Keratinocyte (primary cell): ENCODE measurements at places on chromosomes 3 and 15.

DNA sequence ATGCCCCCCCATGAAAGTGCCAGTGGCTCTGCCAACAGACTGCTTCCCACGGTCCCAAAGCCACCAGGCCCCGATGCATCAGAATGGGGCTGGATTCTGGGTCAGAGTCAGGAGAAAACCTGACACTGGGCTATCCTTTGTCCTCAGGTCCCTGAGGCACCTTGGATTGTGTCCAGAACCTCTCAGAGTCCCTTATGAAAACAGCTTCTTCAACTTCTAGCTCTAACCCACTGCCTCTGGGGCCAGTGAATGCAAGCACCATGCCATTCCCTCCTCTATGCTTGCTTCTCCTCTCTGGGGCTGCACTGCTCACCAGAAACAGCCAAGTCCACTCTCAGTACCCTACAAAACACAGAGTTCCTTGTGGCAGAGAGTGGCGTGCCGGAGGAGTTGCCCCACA lies 9.9 kb downstream of the CRABP1 start:
- DNase-seq, result no peak

GRCh38 chr3:156300371-156300770 lies 180.0 kb downstream of the KCNAB1 start:
- no peak for DNase-seq

- DNase-seq, result no peak
Observed at GRCh38 chr15:72200395-72201237, 3.0 kb upstream of the GRAMD2A start.

- no peak for DNase-seq
Observed at GRCh38 chr3:120040813-120041377, 53.4 kb downstream of the GSK3B start.

GRCh38 chr15:89675606-89676005 lies 3.6 kb downstream of the PLIN1 start:
- no peak for DNase-seq

DNA sequence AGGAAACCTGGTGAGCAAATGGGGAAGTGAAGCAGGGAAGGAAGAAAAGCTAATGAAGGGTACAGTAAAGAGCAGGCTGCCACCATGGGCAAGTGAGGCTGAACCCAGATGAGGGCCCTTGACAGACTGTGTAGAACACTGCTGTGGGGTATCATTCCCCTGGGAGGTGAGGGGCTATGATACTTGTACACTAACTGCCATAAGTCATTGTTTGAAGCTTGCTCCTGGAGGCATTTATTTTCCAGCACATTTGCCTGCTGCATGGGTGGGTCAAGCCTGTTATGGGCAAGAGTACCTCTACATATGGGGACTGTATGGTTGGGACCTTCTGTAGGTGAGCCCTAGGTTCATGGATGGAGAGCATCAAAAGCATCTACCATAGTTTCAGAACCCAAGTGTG lies 57.4 kb downstream of the POMGNT2 start:
- no peak for DNase-seq

- no peak for DNase-seq
Observed at GRCh38 chr3:114020907-114021306, 35.4 kb downstream of the CCDC191 start.

DNA sequence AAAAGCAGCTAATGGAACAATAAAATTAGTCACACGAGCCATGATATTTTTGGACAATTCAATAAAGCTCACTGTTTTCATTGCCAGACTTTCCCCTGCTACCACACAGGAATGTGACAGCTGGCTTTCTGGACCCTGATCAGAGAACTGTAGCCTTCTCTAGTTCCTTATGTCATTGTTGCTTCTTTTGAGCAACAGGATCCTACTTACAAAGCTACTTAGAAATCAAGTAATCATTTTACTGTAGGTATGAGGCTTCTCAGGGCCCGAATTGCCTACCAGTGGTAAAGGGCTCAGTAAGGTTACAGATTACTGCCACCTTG lies 94.3 kb upstream of the AADACL2 start:
- DNase-seq, result no peak

DNA sequence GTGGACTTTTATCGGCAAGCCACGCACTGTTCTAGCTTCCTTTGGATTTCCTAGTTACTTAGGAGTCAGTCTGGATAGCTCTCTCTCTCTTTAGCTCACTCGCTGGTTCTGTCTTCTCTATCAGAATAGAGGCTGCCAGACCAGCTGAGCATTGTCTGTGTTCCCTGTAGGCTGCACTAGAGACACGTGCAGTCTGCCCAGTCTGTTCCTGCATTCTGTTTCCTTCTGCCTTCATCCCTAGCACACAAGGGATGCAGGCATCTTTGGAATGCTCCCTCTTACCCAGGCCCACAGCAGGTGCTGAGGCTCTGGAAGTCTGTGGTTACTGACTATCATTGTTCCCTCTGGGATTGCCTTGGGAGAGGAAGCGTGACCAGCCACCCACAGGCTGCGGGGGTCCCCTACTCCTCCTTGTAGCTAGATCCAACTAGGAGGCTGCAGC lies 322.8 kb downstream of the ZNF621 start:
- DNase-seq, result no peak

DNA sequence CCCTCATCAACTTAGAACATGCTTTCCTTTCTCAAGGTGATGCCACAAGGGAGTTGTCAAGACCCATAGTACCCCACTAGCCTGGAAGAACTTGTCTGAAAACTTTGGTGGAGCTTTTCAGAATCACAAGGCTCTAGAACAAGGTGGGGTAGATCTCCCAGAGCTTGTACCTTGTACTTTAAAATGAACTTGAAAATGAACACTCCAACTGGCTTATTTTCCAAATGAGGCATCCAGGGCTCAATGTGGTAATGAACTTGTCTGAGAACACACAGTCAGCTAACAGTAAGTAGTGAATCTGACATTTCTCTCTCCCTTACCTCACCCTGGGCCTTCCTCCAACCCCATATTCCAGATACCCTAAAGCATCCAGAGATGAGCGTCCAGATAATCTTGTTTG lies 81.8 kb upstream of the THBS1 start:
- DNase-seq, result no peak

- no peak for DNase-seq
Observed at GRCh38 chr15:70169147-70169546, 71.4 kb upstream of the TLE3 start.

- no peak for DNase-seq
Observed at GRCh38 chr15:48796521-48796920, 14.3 kb downstream of the CEP152 start.

DNA sequence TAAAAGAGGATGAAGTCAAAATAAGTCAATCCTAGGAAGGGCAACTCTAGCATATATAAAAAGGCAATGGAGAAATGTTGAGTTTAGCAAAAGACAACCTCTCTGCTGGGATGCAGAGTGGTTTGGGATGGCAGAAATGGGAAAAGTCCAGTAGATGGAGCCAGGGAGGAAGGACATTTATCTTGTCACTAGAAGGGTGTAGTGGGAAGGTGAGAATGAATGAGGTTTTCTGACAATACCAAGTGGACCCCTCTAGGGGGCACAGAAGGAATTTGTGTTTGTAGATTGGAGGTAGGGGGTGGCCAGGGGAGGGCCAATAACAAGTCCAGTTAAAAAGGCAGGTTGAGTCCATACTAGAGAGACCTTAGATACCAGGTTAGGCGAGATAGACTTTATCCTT lies 80.0 kb downstream of the THSD4 start:
- DNase-seq, result no peak

DNA sequence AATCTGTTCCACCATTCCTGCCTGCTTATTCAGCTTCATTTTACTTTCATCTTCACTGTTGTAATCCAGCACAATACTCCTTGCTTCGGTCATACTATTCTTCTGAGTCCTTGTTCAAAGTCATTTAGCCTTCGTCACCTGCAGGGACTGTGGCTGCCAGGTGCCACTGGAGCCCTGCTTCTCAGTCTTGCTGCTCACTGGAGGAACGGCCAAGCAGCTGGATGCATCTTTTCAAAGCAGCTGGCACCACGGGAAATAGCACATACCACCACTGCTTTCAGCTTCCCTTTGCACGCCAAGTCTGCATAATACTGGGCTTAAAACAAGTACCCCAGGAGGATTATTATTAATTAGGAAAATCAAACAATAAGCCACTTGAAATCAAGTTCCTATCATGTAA lies 287.6 kb downstream of the BCHE start:
- no peak for DNase-seq

DNA sequence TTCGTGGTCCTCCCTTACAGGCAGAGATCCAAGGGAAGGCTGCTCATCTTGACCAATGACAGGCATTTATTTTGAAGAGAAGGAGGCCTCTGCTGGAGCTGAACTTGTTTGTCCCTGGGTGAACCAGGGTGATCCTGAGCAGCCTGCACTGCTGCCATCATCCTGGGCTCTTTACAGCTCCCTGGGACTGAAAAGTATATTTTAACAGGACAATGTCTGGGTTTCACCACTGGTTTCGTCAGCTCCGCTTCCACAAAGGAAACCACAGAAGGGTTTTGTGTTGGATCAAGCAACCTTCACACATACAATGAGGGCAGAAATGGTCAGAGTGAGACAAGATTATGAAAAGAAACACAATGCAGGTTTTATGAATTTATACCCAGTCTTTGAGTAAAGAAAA lies 400.7 kb upstream of the TPM1 start:
- DNase-seq, result no peak

- DNase-seq, result no peak
Observed at GRCh38 chr3:149332227-149332765, 1.1 kb downstream of the TM4SF18 start.

DNA sequence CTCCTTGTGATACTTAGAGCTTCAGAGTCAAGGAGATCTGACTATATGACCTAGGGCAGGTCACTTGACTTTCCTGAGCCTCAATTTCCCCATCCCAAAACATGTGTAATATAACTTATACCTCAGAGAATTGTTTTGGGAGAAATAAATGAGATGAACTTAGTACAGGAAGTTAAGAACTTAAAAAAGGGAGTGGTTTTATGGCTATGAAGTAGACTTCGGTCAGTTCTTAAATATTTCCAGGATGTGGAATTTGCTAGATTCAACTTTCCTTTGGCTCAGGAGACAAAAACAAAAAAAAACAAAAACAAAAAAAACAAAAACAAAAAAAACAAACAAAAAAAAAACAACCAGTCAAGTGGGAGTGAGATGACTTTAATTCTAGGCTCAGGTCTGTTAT lies 116.7 kb downstream of the EDEM1 start:
- no peak for DNase-seq
